Stimulated activated effector memory CD8-positive, alpha-beta T cell treated with anti-CD3 and anti-CD28 coated beads, Interleukin-12 subunit alpha, Interleukin-12 subunit beta, amount 100 ng/mL, for 72 hours (primary cell): ENCODE measurements at places on chromosomes 11 and 22.

DNA sequence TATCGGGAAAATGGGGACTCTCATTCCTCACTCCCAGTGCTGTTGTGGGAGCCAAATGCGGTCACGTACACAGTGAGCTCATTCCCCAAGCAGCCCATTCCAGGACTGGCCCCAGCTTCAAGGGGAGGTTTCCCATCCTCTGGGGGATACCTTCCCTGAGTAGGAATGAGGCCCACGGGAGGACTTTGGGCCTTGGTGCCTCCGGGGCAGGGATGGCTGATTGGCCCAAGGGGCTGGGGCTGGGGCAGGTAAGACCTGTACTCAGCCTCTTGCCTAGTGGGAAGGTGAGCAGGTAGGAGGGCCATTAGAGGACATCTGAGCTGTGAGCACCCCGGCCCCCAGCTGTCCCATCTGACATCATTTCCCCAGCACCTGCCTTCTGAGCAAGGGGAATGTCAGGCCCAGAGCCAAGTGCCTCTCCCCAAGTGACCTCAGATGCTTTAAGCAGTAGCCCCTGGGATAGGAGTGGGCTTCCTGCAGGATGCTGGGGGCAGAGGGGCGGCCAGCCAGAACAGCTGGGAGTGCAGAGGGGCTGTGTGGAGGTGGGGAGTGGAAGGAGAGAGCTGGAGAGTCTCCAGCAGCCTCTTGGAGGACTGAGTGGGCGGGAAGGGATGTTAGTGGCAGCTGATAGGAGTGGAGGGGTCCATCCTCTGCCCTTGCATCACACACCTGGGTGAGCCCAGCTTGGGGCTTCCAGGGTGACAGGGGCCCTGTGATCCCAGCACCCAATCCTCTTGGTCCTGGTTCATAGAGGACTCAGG is 58.4 kb downstream of the CD82 start:
- DNase-seq: peak; percentile 47

DNA sequence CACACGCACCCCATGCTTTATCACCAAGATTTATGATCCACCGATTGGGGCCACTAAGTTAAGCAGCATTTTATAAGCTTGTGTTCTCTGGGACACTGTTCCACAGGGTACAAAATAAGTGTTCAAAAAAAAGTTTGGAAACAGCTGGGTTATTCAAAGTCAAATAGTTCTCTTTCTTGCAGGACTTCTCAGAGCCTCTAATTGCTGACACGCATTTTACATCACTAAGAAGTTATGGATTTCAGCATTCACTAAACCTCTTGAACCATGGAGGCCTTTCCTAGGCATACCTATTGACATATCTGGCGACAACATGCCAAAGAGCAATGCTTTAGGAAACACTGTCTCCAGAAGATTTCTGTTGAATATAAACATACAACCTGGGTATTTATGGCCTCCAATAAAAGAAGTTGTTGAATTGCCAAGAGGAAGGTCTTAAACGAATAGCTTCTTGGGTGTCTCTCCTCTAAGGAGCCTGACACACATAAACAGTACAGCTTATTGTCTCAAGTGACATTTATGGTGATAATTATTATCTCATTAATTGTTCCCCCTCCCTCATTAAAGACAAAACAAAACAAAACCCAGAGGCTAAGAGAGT is 147.1 kb upstream of the ARHGAP20 start:
- DNase-seq: no peak

DNA sequence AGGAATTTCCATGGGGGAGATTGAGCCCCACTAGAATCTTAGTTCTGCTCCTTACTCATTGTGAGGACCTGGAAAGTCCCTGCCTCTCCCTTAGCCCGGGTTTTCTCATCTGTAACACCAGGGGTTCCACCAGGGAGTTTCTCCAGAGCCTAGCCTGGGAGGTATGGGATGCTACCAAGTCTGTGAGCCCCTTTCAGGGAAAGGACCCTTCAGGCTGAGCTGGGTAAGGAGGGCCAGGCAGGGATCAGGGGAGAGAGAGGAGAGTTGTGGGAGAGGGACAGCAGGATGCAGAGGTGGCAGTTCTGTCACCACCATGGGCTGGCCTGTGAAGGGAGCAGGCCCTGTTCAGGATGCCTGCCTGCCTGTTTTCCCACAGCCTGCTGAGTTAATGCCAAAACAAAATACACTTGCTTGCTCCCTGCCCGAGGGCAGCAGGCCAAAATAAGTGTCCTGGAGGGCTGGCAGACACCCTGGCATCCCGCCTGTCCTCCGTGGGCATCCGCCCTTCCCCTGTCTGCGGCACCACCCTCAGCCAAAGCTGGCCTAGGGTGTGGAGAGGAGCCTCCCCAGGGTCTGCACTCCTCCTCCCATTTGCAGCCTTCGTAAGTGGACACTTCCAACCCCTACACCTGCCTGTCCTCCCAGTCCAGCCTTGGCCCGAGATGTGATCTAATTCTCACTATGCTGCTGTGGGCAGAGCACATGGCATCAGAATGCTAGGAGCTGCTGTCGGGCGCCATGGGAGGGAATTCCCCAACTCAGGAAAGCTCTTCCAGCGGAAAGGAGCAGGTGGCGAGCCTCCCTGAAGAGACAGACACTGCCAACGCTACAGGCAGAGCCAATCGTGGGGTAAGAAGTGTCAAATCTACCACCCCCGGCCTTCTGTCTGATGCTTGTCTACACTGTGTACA is 5.9 kb upstream of the FCHSD2 start:
- no peak for DNase-seq

DNA sequence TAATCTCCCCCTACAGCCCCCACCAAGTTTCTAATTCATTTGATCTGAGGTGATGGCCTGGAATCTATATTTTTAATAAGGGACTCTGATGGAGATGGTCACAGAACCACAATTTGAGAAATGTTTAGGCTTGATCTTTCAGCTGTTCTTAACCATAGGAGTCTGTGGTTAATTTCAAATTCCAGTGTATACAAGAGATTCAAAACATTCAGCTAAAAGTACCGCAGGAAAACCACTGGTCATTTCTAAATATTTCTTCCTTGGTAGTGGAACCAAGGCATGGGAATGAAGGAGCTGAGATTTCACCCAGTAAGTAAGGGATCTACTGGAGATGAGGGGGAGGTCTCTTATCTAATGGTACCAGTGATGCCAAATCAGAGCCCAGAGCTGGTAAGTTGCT is 18.3 kb upstream of the GALNT18 start:
- no peak for DNase-seq

DNA sequence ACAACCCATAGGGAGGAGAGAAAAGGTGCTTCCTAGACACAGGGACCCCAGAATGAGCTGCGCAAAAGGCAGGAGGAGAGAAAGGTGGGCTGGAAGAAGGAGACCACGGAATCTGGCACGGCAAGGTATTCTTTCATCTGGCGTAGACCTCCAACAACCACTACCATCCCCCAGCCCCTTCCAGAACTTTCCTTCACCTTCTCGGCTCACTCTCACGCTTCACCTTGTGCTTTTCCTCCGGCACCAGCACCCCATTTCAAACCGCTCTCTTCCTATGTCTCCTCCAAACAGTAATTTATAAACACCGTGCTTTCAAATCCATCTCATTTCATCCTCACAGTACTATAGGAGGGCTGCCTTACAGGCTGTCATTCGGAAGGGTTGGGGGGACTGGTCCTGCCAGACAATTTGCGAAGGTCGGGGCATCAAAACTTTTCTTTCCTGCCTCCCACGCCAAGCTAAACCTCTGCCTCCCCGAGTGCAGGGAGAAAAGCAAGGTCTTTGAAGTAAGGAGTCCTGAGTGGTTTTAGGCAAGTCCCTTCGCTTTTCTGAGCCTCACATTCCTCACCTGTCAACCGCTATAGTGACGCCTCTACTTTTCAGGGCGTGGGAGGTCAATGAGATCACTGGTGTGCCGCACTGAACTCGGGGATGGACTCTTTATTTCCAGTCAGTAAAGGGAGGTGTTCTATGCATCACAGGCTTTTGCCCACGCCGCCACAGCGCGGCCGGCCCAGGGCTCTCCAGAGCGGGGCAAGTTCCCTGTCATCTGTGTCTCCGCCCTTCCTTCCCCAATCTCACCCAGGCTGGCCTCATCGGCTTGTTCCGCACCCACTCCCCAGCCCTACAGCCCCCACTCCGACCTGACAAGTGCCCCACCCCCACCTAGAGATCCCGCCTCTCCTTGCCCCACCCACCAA is 800 bp downstream of the KCTD21 start:
- DNase-seq: peak; percentile 65

- DNase-seq: no peak
These were observed 36.2 kb downstream of the LMO1 start for GRCh38 chr11:8227156-8228152.

DNA sequence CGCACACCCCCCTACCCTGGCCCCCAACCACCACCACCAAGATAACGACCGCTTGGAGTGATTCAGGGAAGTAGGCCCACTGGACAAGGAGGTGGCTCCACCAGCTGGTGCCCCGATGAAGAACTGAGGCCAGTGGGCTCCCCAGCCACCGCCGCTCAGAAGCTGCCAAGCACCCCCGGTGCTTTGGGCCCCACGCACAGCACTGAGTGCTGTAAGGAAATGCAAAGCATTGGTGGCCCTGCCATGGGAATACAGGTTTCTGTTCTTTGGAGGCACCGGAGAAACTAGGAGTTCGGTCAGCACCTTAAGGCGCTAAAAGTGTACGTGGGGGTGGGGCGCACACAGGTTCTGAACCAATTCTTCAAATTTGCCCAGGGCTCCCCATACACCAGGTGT is 664 bp upstream of the PRSS23 start:
- no peak for DNase-seq

DNA sequence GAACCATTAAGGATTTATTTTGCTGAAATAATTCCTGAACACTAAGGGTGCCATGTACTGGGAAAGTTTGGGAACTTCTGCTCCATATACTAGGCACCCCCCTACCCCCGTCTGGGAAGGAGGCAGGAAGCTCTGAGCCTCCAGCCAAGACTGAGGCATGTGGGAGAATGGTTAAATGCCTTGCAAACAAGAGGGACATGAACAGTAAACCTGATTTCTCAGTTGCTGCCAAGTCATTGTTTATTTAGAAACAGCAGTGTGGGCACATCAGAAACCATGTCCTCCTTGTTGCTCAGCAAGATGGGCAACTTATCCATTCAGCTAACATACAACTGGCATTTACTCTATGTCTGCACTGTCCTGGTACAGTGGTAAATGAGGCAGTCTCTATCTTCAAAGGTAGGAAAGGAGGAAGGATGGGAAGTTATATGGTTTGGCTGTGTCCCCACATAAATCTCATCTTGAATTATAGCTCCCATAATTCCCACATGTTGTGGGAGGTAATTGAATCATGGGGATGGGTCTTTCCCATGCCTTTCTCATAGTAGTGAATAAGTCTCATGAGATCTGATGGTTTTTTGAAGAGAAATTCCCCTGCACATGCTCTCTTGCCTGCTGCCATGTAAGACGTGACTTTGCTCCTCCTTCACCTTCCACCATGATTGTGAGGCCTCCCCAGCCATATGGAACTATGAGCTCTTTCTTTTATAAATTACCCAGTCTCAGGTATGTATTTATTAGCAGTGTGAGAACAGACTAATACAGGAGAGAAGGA is 459.1 kb downstream of the MIAT start:
- no peak for DNase-seq

- DNase-seq: no peak
These were observed 16.3 kb upstream of the RBM4B start for GRCh38 chr11:66694056-66694410.

DNA sequence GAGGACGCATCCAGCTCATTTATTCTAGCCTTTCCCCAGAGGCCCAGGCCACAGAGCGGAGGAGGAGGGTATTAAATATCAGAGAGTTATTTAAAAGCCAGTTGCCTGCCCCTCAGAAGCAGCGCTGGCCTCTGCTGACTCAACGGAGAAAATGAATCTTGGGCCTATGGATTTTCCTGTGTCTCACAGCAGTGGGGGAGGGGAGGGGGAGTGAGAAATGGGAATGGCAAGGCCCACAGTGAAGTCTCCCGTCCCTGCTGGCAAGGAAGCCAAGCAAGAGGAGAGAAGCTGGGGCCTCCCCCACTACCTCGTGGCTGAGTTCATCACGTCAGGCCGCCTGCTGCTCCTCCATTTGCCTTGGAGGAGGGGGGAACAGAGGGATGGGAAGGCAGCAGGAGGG is 4.5 kb upstream of the TPBGL start:
- DNase-seq: no peak

GRCh38 chr22:36976606-36977005 is 42.6 kb downstream of the TST start:
- no peak for DNase-seq

- no peak for DNase-seq
These were observed 45.0 kb upstream of the BLID start for GRCh38 chr11:122160841-122161590.

DNA sequence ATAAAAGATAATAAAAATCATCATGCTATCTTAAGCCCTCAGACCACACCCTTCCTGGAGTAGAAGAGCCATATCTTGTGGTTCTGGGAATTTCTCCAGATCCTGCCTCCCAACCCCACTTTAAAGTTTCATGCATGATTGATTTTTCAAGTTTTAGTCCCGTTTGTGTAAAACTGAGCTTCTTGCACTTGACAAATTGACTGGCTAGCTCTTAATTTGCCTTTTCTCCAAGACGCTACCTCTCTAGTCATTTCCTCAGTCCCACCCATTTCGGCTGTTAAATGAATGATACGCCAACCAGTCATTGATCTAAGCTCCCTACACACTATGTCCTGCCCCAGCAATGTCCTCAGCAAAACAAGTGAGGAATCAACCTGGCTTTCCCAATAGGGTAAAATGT is 71.8 kb upstream of the TEAD1 start:
- DNase-seq: no peak

DNA sequence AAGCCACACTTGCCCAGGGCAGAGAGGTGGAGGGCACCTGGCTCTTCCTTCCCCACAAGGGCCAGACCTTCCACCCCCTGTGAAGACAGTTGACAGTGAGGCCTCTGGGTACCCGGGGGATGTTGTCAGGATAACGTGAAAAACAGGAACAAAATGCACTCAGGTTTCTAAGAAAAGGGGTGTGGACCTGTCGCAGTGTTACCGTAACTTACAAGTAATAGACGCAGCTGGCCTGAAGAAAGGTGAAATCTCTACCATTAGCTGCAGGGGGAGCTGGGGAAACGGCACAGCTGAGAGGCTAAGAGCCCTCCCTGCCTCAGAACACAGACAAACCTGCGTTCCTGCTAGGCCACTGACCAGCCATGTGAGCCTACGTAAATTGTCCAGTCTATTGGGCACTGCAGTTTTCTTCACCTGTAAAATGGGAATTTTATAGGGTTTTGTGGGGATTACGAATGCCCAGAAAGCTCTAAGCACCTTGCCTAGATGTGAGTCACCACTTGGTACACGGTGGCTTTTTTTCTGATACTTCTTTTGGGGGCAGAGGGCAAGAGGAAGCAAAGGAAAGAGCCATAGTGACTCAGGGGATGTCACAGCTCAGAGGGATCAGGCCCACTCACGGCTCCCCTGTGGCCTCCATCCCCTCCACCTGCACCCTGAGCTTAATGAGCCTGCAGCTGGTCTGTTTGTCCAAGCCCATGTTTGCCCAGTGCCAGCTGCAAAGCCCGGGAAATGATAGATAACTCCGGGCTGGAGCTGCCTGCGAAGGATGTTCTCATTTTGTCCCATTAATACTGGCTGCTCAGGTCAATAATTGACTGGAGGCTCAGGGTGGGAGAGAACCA is 18.4 kb upstream of the CABP7 start:
- no peak for DNase-seq

DNA sequence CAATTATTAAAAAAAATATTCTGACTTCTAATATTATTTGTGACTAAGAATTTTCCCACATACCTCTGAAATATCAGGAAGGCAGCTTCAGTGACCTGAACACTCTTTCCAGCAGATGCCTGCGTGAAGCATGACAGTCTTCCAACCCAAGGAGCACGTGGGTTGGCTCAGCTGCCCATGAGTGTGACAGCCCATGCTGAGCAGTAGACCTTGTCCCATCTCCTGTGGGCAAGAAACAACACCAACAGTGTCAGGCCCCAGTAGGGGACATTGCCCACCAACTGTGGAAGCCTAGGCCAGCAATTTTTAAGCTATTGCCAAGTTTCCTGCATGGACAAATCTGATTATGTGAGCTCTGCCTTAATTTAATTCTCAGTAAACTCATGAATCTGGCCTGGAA is 66.4 kb upstream of the OLFML1 start:
- DNase-seq: no peak
